Left renal pelvis (tissue), 4 donors: ENCODE measurements at places on chromosomes 7 and 10. TPM values are rescaled to one million over a fixed set of nuclear protein-coding genes. Genes with fewer than 3 reads are reported as not detected.

GRCh38 chr7:142927085-142927745 lies 6.3 kb downstream of the TRPV5 start:
- no peak for DNase-seq

DNA sequence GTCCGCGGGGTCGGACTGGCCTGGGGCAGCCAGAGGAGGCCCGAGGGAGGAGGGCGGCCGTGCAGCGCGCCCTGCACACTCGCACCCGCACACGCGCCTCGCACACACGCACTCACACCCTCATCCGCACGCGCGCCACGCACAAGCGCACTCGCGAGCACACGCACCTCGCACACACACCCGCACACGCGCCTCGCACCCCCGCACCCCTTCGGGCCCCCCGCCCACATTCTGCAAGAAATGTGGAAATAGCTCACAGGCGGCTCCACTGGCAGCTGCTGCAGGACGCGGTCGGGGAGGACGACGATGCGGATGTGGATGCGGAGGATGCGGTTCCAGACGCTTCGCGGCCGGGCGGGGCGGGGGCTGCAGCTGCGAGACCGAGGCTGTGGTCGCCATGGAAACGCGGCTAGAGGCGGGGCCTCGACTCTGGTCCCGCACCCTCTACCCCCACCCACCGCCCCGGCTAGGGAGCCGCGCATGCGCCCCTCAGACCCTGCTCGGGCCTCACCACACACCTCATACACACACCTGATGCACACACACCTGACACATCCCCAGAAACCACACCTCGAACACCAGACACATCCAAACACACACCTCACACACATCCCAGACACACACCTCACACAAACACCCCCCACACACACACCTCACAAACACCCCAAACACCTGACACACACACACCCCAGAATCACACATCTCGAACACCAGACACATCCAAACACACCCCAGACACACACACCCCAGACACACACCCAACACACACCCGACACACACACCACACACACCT lies at the start of gene CALY:
TSS of gene CALY (minus strand) at position 320 of the 793 bp plus-strand sequence. CDS start 7,907 bp downstream, outside the sequence.
- DNase-seq: no peak

HYAL4 gene
- 0.32 TPM for polyA plus RNA-seq

GRCh38 chr10:112778579-112778978 lies 171.5 kb upstream of the TCF7L2 start:
- DNase-seq: no peak

- no peak for DNase-seq
These were observed 44.7 kb upstream of the GARS1 start for GRCh38 chr7:30549931-30550493.

AMZ1 gene
- polyA plus RNA-seq: 0.10 TPM

DNA sequence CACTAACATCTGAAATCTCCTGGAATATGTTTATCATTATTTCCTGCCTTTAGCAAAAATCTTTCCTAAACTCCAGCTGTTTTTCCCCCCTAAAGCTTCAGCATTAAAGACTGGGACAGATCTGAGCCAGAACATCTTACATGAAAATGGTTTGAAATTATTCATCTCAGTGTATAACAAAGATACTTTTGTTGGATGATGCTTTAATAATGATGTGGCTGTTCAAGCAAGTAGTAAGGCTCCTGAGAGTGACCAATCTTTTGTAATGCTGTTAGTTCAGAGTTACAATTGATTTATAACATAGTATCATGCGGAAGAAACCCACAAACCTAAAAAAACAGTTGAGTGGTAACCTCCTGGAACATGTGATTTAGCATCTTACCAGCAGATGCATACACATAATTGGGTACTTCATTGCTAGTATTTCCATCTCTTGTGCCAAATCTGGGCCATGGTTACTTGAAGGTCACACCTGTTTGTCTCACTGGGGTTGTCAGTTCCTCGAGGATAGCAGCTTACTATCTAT lies 1.5 kb downstream of the BZW2 start:
- no peak for DNase-seq

DNA sequence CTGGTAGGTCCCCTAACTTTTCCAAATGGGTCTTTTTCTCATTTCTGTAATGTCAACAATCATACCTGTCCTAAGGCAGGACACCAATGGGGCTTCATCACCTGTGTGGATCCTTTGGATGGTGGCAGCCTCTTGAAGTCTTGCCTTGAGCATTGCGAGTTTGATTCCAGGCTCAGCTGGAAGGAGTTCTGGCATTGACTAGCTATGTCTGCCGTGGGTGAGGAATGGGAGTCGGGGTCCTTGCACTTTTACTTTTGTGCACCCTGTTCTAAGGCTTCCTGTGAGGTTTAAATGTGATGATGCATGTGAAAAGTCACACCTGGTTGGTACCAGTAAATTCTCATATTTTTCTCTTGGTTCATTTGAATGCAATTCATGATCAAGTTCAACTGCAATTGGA lies 55.9 kb upstream of the CTBP2 start:
- no peak for DNase-seq

NUTM2B gene
- 2.7 TPM for polyA plus RNA-seq

DNA sequence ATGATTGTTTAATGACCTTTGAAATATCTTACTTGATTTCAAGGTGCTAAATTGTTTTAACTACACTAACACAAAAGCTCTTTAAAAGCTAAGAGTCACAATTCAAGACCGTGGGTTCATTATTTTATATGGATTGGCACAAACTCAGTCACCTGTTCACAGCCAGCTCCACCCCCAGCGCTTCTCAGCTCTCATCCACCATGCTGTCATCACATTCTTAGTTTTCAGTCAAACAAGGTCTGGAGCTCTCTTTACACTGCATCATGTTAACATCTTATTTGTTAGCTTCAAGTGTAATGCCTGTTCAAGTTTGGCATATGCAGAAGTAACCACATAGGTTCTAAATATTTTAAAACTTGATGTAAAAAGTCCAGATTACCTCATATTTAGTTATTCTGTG lies 180.9 kb upstream of the LRRTM3 start:
- no peak for DNase-seq

DNA sequence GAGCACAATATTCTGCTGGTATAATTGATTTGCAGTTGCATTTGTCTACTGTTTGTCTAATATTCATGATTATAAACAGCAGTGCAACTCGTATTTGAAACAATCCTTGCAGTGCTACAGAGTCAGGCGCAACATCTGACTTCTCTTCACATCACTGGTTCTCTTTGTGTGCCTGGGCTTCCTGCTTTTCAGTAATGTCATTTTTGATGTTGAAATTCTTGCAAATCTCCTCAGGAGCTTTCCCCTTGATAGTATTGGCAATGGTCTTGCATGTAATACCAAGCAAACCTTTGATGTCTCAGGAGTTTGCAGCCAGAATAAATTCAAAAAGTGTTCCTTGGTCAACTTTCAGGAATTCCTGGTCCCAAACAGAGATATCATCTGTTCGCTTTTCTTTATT lies 20.2 kb downstream of the HPS6 start:
- no peak for DNase-seq

DNA sequence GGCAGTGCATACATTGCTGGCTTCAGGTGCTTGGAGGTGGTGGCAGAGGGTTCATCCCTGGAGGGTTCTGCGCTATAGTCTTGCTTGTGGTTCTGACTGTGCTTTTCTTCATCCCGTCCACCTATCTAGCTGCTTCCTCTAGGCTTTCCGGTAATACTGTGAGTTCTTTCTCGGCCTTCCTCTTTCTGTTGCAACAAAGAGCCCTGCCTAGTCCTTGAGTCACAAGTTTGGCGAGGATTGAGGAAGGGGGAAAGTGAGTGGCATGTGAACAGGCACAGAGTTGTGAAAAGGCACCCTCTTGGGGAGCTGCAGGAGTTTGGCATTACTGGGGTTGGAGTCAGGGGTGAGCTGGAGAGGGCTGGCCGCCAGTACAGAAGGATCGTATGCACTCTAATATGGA lies 123.0 kb downstream of the SH2D4B start:
- no peak for DNase-seq

OPN4 gene
- polyA plus RNA-seq: not detected

DNA sequence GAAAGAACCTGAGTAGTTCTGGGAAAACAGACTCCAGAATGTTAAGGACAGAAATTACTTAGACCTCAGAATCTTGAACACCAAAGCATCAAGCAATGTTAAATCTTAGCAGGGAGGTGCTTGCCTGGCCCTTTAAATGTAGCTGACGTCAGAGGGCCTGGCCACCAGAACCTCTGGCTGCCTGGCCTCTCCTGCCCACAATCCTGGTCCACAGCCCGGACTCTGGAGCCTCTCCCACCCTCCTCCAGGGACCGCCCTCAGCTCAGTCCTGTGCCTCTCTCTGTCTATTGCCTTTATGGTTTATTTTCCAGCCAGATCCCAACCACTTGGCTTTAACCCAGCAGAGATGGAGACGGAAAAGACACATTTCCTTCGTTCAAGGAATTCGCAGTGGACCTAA lies 42.2 kb upstream of the EGR2 start:
- no peak for DNase-seq

DNA sequence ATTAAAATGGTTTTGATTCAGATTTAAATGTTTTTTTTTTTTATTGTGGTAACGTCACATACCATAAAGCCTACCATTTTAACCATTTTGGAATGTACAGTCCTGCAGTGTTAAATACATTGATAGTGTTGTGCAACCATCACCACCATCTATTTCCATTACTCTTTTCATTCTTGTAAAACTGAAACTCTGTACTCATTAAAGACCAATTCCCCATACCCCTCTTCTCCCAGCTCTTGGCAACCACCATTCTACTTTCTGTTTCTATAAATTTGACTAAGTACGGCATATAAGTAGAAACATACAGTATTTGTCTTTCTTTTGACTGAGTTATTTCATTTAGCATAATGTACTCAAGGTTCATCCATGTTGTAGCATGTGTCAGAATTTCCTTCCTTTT lies 96.2 kb downstream of the EXOC4 start:
- no peak for DNase-seq

DNA sequence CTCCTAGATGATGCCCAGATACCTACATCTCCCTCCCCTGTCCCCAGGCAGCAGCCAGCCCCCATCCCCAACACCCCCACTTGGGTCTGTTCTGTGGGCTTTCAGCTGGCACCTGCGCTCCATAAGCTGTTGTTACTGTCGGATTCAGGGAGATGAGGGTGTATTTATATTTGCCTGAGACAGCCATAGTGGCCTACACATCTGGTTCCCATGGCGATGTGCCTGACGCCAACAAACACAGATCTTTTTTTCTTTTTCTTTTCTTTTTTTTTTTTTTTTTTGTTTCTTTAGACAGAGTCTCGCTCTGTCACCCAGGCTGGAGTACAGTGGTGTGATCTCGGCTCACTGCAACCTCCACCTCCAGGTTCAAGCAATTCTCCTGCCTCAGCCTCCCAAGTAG lies 73.1 kb downstream of the CLIP2 start:
- DNase-seq: no peak

DNA sequence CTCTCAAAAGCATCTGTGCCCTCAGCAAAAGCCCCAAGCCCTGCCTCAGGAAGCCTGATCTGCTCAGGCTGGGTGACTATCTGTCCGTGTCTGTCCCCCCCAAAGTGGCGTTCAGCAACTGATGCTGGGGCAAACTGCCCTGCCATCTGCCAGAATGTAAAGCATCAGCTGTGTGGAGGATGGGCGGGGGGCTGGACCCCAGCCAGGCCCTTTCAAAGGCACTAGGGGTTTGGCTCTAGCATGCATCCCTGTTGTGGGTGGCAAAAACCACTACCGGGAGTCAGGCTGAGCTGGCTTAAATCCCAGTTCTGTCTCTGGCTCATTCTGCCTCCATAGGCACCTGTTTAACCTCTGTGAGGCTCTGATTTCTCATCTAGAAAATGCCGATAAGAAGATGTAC lies 35.5 kb downstream of the GPRIN2 start:
- DNase-seq: no peak

SHOC2 gene
- 41.8 TPM for polyA plus RNA-seq

DNA sequence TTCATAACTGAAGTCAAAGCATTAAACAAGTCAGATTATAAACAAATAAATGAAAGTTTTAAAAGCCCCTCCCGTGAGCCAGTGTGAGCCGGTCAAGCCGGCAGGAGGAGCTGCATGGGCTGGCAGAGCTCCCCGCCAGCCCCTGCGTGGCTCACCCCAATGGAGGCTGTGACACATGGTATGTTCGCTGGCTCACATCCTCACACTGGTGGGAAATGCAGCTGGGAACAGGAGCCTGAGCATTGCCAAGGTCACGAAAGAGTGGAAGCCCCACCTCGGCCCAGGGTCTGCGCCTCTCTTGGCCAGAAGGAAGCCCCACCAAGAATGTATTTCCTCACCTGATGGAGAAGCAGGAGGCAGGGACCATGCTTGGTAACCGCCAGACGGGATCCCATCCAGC lies 261.7 kb upstream of the TCERG1L start:
- no peak for DNase-seq

DNA sequence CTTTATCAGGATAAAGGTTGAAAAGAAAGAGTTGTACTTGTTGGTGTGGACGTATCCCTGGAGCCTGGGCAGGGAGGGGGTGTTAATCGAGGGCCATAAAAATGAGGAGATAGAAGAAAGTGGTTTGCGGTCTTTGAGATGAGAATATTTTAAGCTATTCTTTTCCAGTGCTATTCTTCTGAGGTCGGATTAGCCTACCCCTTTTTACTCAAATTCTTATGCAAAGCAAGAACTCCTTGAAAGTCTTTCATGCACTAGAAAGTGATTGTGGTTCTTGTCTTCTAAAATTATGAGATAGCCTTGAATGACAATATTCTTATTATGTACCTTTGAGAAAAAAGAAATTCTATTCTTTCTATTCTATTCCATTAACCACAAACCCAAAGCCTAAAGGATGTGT lies 201.3 kb upstream of the SEMA3C start:
- DNase-seq: no peak

TES gene
- polyA plus RNA-seq: 32.7 TPM

AGMO gene
- polyA plus RNA-seq: 0.81 TPM

DNA sequence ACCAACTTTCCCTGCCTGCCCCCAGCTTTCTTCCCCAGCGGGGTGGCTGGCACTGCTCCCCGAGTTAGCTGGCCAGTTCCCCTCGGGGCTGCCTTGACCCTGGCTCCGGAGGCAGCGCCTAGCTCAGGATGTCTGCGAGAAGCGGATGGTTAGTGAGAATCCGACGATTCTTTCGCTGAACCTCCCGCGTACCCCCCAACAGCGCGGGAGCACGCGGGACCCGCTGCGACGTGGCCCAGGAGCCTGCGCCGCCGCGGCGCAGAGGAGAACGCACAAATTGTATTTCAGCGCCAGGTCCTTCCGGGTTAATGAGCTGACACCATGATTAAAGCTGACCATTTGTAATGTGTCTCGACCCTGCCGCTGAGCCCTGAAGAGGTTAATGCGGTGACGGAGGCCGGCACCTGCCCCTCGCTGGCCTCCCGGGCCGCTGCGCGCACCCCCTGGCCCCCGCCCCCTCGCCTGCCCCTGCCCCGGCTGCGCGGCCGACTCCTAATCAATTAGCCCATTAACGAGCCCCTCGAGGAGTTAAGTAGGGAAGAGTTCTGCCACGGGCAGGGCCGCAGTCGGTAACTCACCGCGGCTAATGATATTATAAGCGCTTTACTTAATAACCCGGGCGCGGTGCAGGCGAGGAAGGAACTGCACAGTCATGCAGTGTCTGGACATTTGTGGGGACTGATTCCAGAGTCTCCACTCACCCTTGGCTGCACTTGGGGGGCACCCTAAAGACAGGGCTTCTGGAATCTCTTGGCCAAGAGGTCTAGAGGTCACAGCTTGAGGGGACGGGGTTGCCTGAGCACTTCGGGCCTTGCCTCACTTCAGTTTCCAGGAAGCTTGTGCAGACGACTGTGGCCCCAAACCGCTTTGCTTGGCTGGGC lies 1.7 kb upstream of the HMX2 start:
- DNase-seq: no peak
